ENCODE measurements at places on chromosomes 2 and 18. TPM values are rescaled to one million over a fixed set of nuclear protein-coding genes. Genes with fewer than 3 reads are reported as not detected.

Gene CYRIA
- 10.8 TPM for total RNA-seq

GRCh38 chr2:128756365-128756717 is 437.7 kb upstream of the HS6ST1 start:
- DNase-seq, result peak; percentile 55

Gene RELCH
- total RNA-seq, result 15.9 TPM

GRCh38 chr2:199160677-199161465 is 296.9 kb downstream of the SATB2 start:
- DNase-seq, result no peak

DNA sequence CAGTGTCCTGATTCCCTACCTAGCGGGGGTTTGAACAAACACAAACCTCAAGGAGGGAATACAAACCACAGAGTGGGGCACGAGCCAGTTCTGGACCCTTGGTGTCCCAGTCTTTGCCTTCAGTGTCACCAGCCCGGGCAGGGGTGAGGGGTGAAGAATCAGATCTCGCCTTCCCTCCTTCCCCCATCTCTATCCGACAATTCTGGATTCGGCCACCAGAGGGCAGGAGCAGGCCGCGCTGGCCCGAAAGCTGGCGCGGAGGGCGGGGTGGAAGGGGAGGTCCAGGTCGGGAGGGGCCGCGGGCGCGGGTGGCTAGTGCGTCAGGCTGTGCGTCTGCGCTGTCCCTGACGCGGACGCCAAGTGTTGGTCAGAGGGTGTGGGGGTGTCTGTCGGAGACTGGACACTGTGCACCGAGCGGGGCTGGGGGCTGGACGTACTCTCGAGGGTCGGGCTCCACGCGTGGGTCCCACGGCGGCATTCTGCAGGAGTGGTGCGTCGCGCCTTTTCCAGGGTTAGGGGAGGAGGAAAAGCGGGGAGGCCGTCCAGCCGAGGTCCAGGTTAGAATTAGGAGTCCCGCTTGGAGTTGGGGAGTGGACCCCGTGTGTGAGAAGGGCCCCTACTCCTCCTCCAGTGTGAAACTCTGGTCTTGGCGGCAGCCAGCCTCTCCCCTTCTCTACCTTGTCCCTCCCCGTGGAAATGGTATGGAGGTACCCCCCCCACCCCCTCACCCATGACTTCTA is 2.9 kb upstream of the CRYBA2 start:
- no peak for DNase-seq

DNA sequence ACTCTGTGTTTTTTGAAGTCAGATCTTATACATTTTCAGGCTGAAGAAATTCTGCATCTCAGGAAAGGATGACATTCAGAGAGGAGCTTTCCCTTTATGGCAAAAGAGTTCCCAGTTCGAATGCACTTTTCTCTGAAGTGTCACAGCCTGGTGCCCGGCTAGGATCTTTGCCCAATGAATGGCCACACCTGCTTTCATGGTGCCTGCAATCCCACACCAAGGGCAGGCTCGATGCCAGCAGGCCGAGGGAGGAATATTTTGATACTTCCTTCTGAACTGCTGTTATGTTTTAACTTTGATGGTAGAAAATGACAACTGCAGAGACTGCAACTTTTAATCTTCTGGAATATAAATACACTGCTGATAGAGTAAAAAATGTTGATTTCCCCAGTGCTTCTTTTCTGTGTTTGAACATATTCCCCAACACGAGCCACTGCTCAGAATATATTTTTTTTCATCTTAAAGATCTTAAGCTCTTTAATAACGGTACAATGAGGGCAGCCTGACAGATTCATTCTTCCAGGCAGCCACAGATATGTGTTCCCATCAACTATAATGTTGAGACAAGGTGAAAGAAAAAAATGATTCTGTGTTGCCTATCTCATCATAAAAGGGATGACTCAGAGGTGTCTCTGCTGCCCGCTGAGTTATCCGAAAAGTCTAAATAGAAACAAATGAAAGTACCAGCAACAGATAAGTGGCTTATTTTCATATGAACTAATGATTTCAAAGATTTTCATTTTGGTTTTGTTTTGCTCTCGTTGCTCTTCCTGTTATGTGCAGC is 848.5 kb downstream of the DCDC2C start:
- DNase-seq, result no peak

DNA sequence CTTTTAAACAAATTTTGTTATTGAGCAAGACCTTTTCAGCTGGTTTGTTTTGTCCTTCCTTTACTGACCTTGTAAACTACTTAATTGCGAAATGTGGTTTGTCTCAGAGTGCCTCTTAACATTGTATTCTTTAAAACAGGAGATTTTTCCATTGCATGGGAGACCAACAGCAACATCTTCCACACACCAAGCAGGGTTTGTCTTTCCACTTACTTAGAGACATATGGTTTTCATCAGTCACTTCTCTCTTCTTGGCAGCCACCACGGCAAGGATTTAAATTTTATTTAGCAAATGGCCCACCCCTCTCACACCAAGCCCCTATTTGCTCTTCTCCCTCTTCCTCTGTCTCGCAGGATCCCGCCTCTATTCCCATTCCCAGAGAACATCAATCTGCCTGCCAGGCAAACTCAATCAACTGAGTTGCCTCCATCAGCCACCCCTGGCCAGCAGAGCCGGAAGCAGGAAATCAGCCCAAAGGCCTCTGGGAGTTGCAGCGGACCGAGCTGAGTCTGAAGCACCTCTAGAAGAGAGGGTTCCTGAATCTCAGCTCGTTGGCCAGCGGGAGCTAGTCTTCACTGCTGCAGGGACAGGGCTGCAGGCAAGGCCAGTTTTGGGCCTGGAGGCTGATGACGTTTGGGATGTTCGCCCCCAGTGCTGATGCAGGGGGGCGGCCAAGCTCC is 11.3 kb upstream of the CIB4 start:
- no peak for DNase-seq

DNA sequence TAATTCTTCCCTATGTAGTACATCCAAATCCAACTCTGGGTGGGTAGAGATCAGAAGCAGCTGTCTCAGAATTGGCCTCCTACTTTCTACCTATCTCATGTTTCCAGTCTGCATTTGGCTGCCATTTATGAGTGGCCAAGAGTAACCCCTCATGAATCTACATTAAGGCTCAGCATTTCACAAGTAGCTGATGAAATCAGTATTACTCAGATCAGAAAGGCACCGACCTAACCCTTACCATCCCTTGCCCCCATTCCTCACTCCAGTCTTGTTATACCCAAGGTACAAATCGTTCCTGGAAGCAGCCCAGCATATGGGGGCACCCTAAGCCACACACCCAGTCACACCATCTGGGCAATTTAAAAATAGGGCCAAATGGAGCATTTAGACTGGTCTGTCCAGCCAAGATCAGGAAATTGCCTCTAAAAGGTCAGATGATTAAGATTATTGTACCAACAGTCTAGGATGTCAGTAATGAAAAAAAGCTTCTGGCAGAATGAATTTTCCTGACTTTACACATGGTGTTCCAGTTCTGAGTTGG is 37.1 kb downstream of the CD28 start:
- DNase-seq, result no peak

DNA sequence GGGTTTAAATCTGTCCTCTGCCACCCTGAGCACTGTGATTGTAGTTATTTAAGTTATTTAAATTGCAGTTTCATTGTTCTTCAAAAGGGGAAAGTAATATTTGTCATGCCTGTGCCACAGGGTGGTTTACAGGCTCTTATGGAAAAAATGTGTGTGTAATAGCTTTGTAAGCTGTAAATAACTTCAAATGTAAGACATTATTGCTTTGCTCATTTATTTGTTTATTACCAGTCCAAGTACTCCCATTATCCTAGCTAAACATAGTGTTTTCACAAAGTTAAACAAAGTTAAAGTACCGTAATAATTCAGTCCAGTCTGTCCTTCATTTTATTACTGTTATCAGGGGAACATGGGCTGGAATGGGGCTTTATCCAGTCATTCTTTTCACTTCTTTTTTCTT is 43.4 kb upstream of the IGFBP2 start:
- no peak for DNase-seq

- DNase-seq, result no peak
Measured at GRCh38 chr2:85744741-85745601, 8.8 kb upstream of the ATOH8 start.

Gene ACMSD
- not detected for total RNA-seq

Gene YWHAQ
- 231 TPM for total RNA-seq

Gene KLHL41
- total RNA-seq, result 1.0 TPM

GRCh38 chr2:241947004-241947350 is 77.4 kb downstream of the RTP5 start:
- no peak for DNase-seq

Gene CAPN14
- 0.42 TPM for total RNA-seq

DNA sequence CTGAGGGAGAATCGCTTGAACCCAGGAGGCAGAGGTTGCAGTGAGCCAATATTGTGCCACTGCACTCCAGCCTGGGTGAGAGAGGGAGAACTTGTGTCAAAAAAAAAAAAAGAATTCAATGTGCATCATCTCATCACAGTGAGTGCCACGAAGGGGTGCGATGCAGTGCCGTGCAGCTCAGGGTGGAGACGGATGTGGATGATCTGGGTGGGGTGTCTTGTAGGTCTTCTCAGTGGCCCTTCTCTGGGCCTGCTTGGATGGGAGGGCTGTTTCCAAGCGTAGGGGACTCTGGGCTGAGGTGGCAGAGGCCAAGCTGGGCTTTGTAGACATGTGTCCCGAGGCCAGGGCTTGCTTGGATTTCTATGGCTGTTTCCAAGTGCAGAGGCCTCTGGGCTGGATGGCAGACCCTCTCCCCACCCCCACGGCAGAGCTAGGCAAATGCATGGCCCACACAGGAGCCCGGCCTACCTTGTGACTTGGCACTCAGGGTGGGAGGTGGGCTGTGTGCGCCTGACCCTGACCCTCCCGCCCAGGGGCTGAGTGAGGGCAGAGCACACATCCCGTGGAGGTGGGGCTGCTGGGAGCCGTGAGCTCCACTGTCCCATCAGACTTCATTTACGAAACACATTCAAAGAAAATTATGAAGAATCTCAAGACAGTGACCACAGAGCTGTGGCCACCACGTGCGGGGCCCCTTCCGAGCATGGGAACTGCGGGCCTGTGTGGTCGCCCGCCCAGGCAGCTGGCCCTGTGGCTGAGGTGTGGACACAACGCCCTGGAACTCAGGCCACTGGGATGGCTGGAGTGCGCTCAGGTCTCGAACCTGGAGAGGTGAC is 76.4 kb downstream of the ASB1 start:
- no peak for DNase-seq

Gene MOB1A
- 108 TPM for total RNA-seq

DNA sequence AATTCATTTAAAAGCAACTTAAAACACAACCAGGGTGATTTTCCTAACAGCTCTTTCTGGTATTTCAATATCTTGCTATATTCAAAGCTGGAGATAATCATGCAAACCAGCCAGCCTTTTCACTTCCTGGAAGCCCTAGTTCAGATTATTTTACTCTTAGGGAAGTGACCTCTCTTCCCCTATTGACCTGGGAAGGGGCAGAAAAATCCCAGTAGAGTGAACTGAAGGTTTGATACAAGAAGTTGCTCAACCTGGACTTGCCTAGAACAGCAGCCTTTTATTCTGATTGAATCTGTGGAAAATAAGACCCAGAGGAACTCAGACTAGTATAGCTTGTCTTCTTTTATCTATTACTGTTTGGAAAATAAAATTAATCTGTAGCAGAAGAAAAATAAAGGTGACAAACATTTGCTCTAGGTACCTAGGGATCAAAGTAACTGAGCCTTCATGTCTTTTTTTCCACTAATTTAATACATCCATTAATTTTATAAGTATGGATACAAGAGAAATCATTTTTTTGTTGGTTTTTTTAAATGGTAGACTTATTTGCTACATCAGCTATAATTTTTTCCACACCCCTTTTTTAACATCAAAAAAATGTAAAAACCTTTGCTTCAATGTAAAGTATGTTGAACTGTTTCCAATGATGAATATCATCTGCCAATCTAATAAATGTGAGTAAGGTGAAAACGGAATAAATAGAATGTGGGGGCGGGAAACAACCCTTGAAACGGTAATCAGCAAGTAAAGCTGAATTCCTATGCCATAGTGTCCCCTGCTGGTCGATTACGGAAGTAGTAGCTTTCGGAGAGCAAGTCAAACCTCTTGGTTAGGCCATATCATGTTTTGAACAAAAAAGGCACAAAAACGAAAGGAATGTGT is 629.9 kb downstream of the NRXN1 start:
- DNase-seq, result no peak

DNA sequence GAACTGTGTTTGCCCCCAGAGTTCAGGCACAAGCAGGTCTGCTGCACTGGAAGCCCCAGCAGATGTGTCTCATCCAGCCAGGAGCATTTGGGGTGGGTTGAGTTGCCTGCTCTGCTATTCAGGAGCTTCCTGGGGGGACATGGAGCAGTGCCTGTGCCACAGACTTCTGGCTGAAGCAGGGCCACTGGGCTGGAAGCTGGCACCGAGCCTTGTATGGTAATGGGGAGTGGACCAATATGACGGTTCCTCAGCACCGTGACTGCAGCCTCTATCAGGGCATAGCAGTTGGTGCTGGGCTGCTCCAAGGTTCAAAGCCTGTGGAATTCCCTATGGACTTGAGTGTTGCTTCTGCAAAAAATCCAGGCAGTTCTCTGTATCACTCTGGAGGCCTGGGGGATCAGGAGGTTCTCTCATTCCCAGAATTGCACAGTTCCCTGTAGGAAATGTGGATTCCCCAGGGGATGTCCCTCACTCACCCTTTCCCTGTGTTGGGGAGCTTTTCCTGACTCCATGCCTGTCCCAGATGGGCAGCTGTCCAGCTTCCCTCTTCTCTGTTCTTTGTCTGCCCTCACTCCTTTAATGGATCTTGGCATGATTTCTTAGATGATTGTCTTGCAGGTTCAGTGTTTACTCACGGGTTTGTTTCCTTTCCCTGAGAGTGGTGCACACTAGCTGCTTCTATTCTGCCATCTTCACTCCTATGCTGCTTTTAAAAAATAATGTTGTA is 37.2 kb upstream of the THSD7B start:
- DNase-seq, result no peak

Gene SULT1C2
- total RNA-seq, result 0.66 TPM

- DNase-seq, result no peak
Measured at GRCh38 chr18:64032312-64032711, 62.4 kb downstream of the SERPINB8 start.

GRCh38 chr2:10226038-10226724 is 76.5 kb upstream of the HPCAL1 start:
- no peak for DNase-seq

- no peak for DNase-seq
Measured at GRCh38 chr2:39069136-39069515, 51.7 kb downstream of the SOS1 start.

DNA sequence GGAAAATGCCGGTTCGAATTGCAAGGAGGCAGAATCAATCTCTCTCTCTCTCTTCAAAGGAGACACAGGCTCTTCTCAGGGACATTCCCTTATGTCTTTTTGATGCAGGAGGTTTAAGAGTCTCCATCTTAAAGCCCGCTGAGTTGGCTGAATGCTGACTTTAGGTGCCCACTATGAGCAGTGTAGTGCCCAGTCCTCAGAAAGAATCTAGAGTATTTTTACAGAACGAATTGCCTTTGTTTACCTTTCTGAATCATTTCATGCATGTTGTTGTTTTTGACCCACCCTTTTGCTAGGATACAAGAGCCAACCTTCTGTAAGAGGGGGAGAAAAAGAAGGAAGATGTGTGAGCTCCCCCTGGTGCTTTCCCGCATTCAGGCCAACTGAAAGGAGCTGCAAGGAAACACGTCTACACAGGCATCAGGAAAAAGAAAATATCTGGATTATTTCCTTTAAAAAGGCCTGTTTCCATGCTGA is 193.5 kb upstream of the TCF4 start:
- no peak for DNase-seq

Gene COL4A4
- 9.6 TPM for total RNA-seq

All from esophagus muscularis mucosa (tissue), 4 donors.